ENCODE measurements at places on chromosomes 5 and 9.

GRCh38 chr5:66722686-66723085, 126.5 kb downstream of the MAST4 start:
- DNase-seq, result no peak

DNA sequence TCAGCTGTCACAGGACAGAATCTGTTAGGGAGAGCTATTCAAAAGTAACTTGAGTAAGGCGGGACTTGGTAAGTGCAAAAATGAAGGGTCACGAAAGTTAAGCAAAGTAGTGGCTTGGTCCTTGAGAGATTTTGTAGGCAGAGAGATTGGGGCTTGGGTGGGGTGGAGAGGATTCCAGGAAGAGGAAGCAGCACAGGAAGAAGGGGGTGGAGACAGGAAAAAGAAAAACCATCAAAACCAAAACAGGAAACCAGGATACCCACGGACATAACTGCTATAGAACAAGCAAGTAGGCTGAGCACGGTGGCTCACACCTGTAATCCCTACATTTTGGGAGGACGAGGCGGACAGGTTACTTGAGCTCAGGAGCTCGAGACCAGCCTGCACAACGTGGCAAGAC, 3.7 kb downstream of the ROPN1L start:
- DNase-seq, result no peak

DNA sequence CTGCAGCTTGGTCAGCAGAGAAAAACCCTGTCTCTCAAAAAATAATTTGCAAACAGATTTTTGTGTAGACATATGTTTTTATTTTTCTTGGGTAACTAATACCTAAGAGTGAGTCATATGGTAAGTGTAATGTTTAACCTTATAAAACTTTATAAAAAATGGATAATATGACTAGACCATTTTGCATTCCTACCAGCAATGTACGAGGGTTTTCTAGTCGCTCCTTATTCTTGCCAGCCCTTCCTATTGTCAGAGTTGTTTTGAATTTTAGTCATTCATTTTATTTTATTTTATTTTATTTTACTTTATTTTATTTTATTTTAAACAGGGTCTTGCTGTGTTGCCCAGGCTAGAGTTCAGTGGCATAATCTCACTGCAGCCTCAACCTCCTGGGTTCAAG, 37.8 kb downstream of the RABGAP1 start:
- no peak for DNase-seq

GRCh38 chr9:27368316-27368985, 71.5 kb upstream of the EQTN start:
- no peak for DNase-seq

DNA sequence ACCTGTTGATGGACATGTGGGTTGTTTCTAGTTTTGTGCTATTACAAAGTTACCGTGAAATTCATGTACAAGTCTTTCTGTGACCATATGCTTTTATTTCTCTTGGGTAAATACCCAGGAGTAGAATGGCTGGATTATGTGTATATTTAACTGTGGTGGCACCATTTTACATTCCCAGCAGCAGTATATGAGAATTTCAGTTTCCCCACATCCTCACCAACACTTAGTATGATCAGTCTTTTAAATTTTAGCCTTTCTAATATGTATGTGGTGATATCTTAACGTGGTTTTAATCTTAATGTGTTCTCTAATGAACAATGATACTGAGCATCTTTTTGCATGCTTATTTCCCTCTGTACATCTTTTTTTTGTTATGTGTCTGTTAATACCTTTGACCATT, 36.6 kb downstream of the GALNT10 start:
- DNase-seq, result no peak
